Stimulated activated CD4-positive, alpha-beta T cell treated with anti-CD3 and anti-CD28 coated beads, Interleukin-12 subunit alpha, Interleukin-12 subunit beta, amount 100 ng/mL, for 48 hours (primary cell): ENCODE measurements at places on chromosomes 3 and 15.

- no peak for DNase-seq
Measured at GRCh38 chr15:63198371-63199250, 9.2 kb downstream of the RAB8B start.

DNA sequence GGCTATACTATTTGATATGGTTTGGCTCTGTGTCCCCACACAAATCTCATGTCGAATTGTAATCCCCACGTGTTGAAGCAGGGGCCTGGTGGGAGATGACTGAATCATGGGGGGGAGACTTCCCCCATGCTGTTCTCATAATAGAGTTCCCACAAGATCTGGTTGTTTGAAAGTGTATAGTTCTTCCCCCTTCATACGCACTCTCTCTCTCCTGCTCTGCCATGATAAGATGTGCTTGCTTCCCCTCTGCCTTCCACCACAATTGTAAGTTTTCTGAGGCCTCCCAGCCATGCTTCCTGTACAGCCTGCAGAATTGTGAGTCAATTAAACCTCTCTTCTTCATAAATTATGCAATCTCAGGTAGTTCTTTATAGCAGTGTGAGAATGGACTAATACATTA is 290.1 kb upstream of the CHRM5 start:
- DNase-seq, result no peak

DNA sequence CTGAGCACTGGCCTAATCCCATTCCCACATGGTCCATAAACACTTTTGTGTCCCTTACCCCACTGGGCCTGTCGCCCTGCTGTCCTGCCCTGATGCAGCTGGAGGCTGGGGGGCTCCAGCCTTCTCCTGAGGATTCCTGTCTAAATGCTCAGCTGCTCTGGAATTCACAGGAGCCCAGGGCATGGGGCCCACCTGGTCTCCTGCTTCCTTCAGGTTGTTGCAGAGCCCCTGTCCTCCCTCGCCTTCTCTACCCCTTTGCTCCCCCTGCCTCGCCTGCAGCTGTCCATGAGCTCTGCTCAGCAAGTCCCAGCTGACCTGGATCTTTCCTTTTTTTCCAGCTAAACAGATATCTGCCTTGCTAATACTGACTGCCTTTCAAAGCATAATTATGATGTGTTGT is 286.9 kb downstream of the XXYLT1 start:
- no peak for DNase-seq

- DNase-seq, result no peak
Measured at GRCh38 chr3:16528106-16528505, 14.6 kb upstream of the RFTN1 start.

DNA sequence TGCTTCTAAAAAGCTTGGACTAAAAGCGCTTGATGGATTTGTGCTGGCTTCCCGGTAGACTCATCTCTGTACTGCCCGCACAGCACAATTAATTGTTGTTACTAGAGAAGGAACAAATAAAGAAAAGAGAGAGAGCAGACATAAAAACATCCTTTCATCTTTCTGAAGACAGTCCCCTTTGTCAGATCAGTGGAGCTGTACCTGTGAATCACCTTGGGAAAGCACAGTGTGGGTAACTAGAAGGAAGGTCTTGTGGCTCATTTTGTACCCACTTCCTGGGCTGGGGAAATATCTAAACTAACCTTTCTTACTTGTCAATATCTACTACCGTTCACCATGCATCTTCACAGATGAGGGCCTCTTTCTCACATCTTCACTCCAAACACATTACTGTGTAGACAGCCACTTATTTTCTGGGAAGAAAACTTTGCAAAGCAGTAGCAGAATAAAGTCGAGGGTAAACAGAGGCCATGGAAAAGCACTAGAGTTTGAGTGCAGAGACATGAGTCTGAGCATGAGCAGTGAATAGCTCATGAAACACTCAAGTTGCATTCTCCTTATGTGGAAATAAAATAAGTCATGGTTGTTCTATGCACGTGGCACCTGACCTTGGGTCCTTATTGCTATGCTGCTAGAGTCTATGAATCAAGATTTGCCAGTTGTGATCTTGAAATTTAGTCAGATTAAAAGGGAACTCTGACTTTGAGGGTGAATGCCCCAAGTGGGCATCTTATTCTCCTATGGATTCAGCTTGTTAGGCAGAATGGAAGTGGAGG is 169.3 kb downstream of the LPP start:
- no peak for DNase-seq

GRCh38 chr3:13062647-13063046 is 10.6 kb downstream of the IQSEC1 start:
- DNase-seq, result no peak

- DNase-seq, result no peak
Measured at GRCh38 chr15:32722136-32722535, 4.3 kb downstream of the GREM1 start.

GRCh38 chr3:123365450-123366143 is 83.3 kb downstream of the ADCY5 start:
- DNase-seq, result no peak

DNA sequence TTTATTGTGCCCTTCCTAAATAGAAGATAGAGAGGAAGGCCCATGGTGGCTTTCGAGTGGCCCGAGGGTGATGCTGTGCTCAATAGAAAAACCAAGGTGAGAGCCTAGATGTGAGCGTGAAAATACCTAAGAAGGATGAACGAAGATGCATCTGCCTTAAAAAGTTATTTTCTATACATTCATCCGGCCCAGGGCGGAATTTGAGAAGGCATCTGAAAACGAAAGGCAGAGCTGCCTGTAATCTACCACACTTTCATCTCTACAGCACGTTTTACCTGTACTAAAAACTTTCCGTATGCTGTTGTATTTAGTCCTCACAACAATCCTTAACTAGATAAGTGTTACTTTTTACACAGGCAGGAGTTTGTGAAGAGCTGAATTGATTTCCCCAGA is 1.4 kb downstream of the DUT start:
- no peak for DNase-seq

- DNase-seq, result no peak
Measured at GRCh38 chr3:70806556-70806955, 494.1 kb upstream of the MDFIC2 start.

- DNase-seq, result no peak
Measured at GRCh38 chr15:51263116-51263515, 75.3 kb downstream of the CYP19A1 start.

DNA sequence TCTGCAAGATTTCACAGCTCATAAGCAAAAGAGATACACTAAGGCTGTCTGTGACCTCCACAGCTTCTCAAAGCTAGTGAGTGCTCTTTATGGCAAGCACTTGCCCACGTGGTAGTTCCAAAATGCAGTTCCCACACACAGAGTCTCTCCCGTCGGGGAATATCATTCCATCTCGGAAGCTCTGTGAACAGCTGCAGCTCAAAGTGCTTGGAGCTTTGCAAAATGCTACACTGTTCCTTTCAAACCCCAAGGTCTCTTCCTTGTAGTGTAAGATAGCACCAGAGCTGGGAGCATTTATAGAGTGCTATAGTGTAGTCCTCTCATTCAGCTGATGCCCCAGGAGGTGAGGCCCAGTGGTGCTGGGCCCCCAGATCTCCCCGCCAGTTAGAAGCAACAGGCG is 36.1 kb downstream of the ST6GAL1 start:
- DNase-seq, result no peak

DNA sequence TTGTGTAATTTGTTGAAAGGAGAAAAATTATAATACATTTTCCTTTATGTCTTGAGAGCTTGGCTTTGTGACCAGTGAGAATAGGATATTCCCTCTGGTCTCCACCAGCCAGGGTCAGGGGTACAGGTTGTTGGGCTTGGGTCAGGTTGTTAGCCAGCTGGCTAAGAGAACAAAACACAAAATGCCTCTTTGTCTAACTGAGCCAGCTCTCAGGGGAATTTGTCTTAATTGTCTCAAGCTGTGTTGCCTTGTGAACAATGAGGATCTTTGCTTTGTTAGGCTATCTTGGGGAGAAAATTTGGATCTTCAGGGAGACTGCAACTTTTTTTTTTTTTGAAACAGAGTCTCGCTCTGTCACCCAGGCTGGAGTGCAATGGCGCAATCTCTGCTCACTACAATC is 17.7 kb upstream of the GK5 start:
- no peak for DNase-seq

- DNase-seq, result no peak
Measured at GRCh38 chr15:42604894-42605744, 29.7 kb downstream of the STARD9 start.

GRCh38 chr3:133833880-133834620 is 28.4 kb downstream of the SRPRB start:
- no peak for DNase-seq

GRCh38 chr3:118186051-118186450 is 848.6 kb downstream of the IGSF11 start:
- no peak for DNase-seq

DNA sequence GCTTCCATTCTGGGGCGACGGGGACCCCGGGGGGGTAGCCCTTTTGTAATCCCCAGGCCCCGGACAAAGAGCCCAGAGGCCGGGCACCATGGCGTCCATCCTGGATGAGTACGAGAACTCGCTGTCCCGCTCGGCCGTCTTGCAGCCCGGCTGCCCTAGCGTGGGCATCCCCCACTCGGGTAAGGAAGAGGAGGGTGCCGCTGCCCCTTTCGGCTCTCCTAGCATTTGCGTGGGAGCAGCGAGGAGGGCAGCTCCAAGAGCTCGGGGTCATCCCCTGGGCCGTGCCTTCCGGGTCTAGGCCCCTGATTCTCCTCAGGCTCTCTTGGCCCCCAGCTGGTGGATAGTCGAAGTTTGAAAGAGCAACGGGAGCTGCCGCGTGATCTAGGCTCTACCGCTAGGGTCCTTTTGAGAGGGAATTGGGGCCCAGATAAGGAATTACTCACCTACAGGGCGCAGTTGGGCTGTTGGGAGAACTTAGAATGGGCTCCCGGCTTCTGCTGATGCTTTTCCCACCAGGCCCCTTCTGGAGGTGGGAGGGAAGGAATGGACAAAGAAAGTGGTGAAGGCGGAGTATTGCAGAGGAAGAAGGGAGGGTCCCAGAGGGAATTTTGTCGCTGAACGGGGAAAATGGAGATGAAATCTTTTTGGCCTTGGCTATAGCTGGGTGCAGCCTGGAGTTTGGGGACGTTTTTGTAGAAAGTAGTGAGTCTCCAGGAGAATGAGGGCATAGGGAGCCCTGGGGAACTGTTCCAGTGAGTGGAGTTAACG is 615 bp downstream of the VPS18 start:
- DNase-seq, result peak; percentile 48

DNA sequence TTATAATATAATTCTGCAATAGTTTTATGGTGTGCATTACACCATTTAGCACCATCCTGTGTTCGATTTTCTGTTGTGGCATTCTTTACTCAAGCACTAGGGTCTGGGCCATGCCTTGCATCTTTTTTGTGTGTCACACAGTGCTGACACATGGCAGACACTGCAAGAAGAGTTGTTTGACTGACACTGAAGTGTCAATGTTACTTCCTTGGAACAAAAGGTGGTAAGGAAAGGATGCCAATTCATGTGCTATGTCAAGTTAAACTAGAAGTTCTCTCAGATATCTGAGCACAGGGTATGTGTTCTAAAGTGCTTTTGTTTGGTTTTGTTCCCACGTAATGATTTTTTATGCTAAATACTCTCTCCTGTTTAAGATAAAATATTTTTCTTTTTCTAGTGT is 102.5 kb upstream of the UNC13C start:
- no peak for DNase-seq

DNA sequence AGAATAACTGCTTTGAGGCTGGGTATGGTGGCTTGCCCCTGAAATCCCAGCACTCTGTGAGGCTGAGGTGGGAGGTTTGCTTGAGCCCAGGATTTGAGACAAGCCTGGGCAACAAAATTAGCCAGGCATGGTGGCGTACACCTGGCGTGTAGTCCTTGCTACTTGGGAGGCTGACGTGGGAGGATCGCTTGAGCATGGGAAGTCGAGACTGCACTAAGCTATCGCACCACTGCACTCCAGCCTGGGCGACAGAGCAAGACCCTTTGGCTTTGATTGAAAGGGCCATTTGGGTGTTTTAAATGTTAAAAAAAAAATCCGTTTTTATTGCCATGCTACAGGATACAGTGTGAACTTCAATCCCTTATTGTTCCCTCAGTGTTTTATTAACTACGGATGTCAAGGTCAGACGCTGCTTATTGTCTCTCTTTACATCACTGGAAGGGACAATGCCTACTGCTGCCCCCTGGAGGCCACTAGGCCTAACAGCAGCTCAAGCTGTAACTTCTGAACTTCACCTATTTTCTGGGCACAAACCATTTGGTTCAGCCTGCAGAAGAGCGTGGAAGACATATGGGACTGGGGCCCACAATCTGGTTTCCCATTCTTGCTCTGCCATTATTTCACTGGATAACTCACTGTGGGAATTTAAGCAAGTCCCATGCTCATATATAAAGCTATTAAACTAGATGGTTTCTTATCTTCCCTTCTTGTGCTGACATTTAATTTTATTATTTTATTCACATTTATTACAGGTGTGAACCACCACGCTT is 15.3 kb upstream of the IREB2 start:
- peak; percentile 51 for DNase-seq

DNA sequence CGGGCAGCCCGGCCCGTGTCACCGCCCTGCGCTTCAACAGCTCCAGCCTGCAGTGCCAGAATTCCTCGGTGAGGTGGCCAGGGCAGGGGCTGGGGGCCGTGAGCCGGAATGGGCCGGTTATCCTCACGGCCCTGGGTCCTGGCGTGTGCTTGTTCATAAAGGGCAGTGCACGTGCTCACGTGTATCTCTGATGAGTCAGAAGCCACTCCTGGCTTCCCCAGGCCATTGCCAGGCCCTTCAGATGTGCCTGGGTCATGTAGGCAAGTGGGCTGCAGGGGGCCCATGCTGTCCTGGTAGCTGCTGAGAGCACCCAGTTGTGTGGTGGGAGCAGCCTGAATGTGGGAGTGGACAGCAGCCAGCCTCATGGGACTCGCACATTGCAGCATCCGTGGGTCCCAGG is 29.2 kb downstream of the PLXNA1 start:
- no peak for DNase-seq

- no peak for DNase-seq
Measured at GRCh38 chr3:152480282-152480953, 211.7 kb downstream of the MBNL1 start.

DNA sequence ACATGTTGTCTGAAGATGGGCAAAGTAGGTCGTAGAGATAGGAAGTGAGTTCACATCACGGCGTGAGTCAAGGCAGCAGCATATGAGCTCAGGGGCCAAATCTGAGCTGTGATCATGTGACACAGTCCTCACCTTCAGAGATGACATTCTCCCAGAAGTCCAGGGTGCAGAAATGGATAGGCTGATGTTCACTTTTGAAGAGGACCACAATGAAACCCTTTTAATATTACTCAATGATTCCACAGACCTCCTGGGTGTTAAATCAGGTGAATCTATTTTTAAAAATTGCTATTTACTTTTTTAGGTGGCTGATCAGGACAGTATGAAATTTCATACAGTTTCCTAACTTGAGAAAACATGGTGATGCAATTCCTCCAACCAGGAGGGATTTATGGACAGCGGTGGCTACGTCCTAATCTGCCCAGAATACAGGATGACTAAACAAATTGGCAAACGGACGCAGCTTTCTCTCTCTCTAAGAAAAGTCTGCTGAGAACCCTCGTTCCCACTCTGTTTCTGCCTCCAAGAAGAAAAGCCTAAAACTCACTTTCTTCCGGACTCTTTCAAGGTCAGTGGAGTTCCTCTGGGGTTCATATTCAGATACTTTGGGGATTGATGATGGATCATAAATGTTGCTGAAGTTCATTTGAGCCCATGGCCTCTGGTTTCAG is 34.4 kb downstream of the B3GNT5 start:
- no peak for DNase-seq
